Chondrocyte (in vitro differentiated cells): ENCODE measurements at places on chromosomes 2 and 18.

GRCh38 chr2:45070113-45070652 is 60.9 kb upstream of the SIX2 start:
- no peak for DNase-seq

GRCh38 chr2:196168181-196168580 is 3.2 kb downstream of the STK17B start:
- no peak for DNase-seq

DNA sequence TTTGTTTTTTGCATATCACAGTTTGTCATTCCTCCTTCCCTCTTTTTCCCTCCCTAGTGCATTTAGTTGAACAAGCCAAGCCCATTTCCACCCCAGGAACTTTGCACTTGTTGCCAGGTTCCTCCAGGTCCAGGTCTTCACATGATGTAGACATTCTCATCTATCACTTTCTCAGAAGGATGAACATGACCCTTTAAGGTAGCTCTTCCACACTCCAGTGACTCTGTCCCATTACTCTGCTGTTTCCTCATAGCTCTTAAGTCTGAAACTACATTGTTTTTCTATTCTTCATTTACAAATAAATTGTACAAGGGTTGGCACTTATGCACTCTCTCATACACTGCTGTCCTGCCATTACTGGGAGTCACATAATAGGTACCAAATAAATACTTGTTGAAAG is 6.1 kb downstream of the KYNU start:
- DNase-seq = no peak

- DNase-seq = no peak
Observed at GRCh38 chr18:67778016-67778415, 261.5 kb upstream of the DSEL start.

GRCh38 chr2:33419581-33420200 is 56.8 kb upstream of the RASGRP3 start:
- no peak for DNase-seq

- no peak for DNase-seq
Observed at GRCh38 chr2:29954316-29954715, 32.9 kb upstream of the ALK start.

DNA sequence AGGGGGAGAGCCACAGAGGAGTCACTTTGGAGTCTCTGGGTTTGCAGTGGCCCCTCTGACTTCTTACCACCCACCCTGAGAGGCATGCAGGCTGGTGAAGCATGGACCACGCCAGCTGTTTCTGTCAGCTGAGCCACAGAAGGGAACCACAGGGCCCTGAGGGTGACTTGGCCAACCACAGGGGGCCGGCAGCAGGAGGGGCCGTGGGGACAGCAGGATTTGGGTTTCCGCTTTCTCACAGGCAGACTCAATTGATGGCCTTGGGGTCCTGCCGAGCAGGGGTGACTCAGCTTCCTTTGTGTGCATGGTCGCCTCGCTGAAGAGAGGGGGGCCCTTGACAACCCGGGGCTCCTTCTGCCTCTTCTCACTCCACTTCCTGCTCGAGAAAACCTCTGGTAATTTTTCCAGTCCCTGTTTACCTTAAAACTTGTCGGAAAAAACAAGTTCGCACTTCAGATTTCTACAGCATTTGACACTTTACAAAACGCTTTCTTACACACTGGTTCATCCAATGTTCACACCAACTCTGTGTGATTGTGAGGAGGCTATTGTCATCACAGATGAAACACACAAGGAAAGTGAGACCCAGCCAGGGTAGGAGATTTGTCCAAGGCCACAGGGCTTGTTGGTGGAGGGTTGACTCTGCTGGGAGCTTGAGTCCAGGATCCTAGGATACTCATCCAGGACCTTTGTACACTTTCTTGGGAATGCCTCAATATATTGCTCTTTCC is 311.2 kb downstream of the LPIN1 start:
- no peak for DNase-seq

DNA sequence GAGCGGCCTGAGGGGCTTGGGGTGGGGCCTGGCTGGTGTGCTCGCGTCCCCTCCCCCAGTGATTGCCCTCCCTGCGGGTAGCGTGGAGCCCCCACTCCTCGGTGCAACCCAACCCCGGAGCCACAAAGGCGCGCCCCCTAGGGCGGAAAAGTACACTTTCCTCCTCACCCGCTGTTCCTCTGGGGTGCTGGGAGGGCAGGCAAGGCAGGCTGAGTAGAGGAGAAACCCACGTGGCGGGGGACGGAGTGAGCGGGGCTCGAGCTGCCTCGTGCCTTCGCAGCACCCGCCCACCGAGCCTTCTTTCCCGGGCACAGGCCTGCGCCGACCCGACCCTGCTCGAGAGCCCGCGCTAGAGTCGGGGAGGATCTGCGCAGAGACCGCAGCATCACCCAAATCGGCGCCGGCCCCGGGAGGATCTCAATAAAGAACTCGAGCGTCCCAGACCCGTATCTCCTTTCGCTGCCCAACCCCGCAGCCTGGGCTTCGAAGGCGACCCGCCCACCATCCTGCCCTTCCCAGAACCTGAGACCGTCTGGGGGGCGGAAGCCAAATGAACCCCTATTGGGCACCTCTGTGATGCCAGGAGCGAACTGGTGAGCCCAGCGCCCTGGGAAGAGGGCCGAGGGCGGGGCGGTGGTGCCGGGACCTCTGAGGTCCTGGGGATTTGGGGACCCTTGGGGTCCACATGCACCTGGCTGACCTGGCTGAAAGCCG is 1.5 kb downstream of the UCN start:
- no peak for DNase-seq

GRCh38 chr2:156474401-156474800 is 38.2 kb downstream of the GPD2 start:
- DNase-seq = no peak
